A549 treated with Mapracorat at 1 μM for 4 hours (cell line): ENCODE measurements at places on chromosomes 4 and X. TPM values are rescaled to one million over a fixed set of nuclear protein-coding genes. Genes with fewer than 3 reads are reported as not detected.

PLP1 gene
- not detected in 5 replicates for total RNA-seq

EDA gene
- total RNA-seq = 0.38 to 0.75 TPM (median 0.43 TPM) in 5 replicates

VCX gene
- not detected in 5 replicates for total RNA-seq

CSN1S1 gene
- not detected in 5 replicates for total RNA-seq

GLUD2 gene
- 1.8 to 2.8 TPM (median 2.4 TPM) in 5 replicates for total RNA-seq

MAGEA6 gene
- total RNA-seq = 11.3 to 13.3 TPM (median 12.0 TPM) in 5 replicates

PCDH18 gene
- not detected in 5 replicates for total RNA-seq

MGARP gene
- total RNA-seq = 0.30 to 0.81 TPM (median 0.71 TPM) in 5 replicates

CCSER1 gene
- not detected in 5 replicates for total RNA-seq

CCKAR gene
- total RNA-seq = not detected in 5 replicates

CTAG1A gene
- not detected in 5 replicates for total RNA-seq
